Hematopoietic multipotent progenitor cell (in vitro differentiated cells): ENCODE measurements at places on chromosomes 4 and X. TPM values are rescaled to one million over a fixed set of nuclear protein-coding genes. Genes with fewer than 3 reads are reported as not detected.

ARR3 gene
- total RNA-seq = not detected

FAM236B gene
- not detected for total RNA-seq

MAGEC1 gene
- not detected for total RNA-seq

BEX1 gene
- total RNA-seq = 10.0 TPM

ZNF630 gene
- total RNA-seq = 1.3 TPM

SHROOM3 gene
- under 0.01 TPM for total RNA-seq

TSPAN6 gene
- total RNA-seq = 1.1 TPM

CSAG3 gene
- not detected for total RNA-seq

SULT1B1 gene
- 0.27 TPM for total RNA-seq

GAGE12F gene
- total RNA-seq = not detected

BEX4 gene
- total RNA-seq = 19.1 TPM

GTPBP6 gene
- 57.1 TPM for total RNA-seq

CDKL2 gene
- total RNA-seq = 0.27 TPM

PDS5A gene
- total RNA-seq = 35.0 TPM

TMEM47 gene
- total RNA-seq = not detected

PABPC4L gene
- total RNA-seq = under 0.01 TPM

NEUROG2 gene
- under 0.01 TPM for total RNA-seq

DMRTC1B gene
- 0.27 TPM for total RNA-seq

HPSE gene
- total RNA-seq = 0.81 TPM

HADH gene
- total RNA-seq = 16.7 TPM
